Karpas-422 (cell line): ENCODE measurements at places on chromosomes 7 and 10. TPM values are rescaled to one million over a fixed set of nuclear protein-coding genes. Genes with fewer than 3 reads are reported as not detected.
A peak's percentile ranks its signal among the peaks of the same experiment; 100 is the strongest.

GRCh38 chr7:32244806-32245345, 174.7 kb upstream of the PDE1C start:
- DNase-seq = no peak

GRCh38 chr7:55048221-55048859, 29.5 kb downstream of the EGFR start:
- DNase-seq = no peak

- no peak for DNase-seq
These were observed 44.0 kb upstream of the ANKRD1 start for GRCh38 chr10:90964781-90965465.

GRCh38 chr7:155254018-155254417, 43.7 kb upstream of the INSIG1 start:
- no peak for DNase-seq

- no peak for DNase-seq
These were observed 94.3 kb downstream of the USP6NL start for GRCh38 chr10:11517150-11517549.

GRCh38 chr7:89474456-89474855, 678.9 kb upstream of the TEX47 start:
- peak; percentile 9 for DNase-seq

The CYP26A1 gene
- 0.29 TPM in 1 of 2 replicates, not detected in the other for total RNA-seq

The SLC29A4 gene
- total RNA-seq = not detected in 2 replicates

The FAM241B gene
- not detected in 2 replicates for total RNA-seq

The MMP21 gene
- not detected in 2 replicates for total RNA-seq
